ENCODE measurements at places on chromosomes 12 and 14.
A peak's percentile ranks its signal among the peaks of the same experiment; 100 is the strongest.

DNA sequence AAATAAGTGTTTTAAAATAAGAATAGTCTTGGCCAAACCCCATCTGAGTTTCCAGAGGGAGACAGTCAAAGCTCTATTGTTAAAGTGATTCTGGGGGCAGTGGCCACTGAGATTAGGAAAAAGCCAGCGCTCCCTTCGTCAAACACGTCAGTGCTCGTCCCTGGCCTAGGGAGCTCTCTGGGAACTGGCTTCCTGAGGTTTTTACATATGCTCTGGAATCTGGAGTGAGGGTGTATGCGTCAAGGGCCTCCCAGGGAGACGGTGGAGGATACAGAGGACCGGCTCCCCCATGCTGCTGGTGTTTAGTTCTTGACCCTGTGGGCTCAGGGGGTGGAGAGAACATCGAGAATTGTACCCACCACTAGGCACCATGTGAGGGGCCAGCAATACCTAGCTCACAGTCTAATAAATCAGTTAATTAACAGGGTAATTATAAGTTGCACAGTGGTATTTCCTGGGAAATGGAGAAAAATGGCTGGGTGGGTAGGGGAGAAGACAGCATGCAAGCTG is 87.0 kb downstream of the SLC25A47 start:
- no peak for DNase-seq

GRCh38 chr12:109696485-109697269 is 16.9 kb upstream of the FAM222A start:
- no peak for DNase-seq

DNA sequence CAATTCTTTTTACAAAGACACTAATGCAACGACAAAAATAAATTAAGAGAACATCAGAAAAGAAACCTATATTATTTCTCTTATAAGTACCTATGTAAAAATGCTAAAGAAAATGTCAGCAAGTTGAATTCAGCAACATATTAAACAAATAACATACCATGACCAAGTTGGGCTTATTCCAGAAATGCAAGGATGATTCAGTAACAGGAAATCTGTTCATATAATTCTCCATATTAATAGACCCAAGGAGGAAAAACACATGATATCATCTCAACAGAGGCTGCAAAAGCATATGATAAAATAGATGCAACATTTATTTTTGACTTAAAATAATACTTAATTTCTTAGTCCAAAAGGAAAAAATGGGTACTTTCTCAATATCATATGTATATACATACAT is 25.1 kb upstream of the GPHB5 start:
- no peak for DNase-seq

DNA sequence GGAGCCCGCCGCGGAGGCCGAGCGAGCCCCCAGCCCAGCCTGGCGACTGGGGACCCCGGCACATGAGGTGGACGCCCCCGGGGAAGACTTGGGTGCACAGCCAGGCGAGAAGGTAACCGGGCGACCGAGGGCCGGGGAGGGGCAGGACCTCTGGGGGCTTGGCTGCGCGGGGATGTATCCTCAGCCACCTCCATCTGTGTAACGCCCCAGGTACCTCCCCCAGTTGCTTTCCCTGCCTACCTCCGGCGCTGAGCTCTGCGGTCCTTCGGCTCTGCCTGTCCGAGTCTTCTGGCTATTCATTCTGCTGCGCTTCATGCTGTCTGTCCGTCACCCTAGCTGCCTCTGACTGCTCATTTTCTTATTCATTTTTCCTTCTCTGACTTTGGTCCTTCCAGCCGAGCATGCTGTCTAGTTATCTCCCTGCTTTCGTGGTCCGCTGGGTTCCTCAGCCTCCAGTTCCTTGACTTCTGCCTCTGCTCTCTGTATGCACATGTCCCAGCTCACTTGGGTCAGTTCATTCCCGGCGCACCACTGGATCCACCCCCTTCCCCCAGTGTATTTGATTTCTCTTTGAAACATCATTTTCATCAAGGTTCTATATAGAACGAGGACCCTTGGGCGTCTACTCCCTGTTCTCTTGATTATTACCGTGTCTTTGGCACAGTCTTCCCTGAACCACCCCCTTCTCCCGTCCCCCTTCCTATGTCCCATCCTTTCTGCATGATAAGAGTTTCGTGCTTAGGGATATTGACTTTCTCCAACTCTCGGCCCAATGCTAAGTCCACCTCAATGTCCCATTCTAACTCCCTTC is 612 bp downstream of the PHC1 start:
- DNase-seq: peak; percentile 44

DNA sequence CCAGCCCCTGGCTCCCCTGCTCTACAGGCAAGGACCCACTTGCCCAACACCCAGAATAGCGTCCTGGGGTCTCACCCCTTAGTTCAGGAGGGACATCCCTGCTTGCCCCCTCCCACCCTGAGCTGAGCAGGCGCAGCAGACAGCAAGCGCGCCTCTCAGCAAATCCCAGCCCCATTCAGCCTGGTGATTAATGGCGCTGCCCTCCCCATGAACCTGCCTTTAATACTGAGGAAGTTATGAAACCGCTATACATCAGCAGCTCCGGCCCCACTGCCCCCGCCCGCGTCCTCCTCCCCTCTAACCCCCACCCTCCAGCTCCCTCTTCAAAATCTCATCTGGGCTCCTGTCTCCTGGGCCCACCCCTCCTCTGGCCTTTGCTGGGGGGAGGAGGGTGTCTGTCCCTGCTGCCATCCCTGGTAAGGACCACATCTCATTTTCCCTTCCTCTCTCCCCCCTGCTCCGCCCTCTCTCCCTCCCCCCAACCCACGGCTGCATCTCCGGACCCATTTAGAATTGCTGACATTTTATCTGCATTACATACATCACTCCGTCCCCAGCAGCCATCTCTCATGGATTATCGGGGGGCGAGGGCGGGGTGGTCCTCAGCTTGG is 7.1 kb upstream of the SMUG1 start:
- no peak for DNase-seq

Measured in activated T-helper 1 cell treated with anti-CD3 and anti-CD28 coated beads, Interleukin-2, amount 50 U/mL, for 16 hours (primary cell).